NCI-H1048 (cell line): ENCODE measurements at places on chromosomes 5 and 9.
A peak's percentile ranks its signal among the peaks of the same experiment; 100 is the strongest.

DNA sequence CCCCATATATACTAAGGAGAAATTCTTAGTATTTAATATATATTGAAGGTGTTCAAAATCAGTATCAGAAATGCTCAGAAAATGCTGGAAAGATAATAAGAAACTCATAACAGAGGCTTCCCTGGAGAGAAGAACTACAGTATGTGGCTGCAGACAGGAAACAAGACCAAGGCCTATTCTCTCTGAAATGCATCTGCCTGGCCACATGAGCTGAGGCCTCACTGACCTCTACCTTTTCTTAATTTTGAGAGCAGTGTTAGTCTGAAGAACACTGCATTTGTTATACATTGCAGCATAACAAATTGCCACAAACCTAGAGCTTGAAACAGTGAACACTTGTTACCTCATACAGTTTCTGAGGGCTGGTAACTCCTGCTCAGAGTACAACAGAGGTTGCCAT, 133.4 kb upstream of the SPEF2 start:
- no peak for DNase-seq

DNA sequence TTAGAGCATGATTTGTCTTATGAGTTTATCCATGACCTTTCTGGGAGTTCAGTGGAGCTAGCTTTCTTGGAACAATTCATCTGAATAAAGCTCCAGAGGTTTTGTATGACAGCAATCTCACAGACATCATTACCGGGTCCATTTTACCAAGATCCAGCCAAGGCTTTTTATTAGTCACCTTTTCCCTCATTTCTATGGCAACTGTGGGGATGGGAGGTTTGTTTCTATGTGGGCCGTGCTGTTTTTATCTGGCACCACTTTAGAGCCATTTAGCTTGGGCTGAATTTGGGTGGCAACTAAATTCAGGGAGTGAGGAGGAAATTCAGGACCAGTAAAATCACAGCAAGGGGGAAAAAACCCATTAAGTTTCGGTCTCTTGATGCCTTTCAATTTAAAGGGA, 245.7 kb downstream of the NSG2 start:
- DNase-seq: no peak

- DNase-seq: no peak
Observed at GRCh38 chr5:170251462-170251861, 18.7 kb downstream of the C5orf58 start.

DNA sequence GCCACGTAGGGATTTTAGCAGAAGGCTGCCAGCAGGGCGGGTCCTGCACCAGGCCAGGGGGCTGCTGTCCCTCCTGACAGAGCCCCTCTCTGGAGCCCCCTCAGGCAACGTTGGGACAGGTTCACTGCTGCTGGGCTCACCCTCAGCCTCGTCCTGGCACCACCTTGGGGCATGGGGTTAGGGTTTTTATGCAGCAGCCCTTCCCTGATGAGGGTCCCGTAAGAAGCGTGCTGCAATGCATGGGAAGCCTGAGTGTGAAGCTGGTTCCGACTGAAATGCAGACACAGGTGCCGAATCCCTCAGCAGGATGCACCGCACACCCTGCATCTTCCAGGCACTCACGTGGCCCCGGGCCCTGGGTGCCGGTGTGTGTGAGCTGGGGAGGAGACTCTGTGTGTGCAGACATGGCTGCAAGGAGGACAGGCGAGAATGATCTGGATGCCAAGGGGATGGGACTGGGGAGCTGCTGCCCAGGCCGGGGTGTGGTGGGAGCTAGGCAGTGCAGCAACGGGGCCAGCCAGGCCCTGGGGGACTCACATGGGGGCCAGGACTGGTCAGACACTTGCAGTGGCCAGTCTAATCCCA, 27.1 kb downstream of the ZDHHC11B start:
- no peak for DNase-seq

- no peak for DNase-seq
Observed at GRCh38 chr9:114069476-114070187, 8.5 kb downstream of the AMBP start.

- no peak for DNase-seq
Observed at GRCh38 chr9:79403495-79403894, 168.3 kb upstream of the TLE4 start.

GRCh38 chr5:1182633-1183423, 18.6 kb upstream of the SLC6A19 start:
- DNase-seq: no peak

DNA sequence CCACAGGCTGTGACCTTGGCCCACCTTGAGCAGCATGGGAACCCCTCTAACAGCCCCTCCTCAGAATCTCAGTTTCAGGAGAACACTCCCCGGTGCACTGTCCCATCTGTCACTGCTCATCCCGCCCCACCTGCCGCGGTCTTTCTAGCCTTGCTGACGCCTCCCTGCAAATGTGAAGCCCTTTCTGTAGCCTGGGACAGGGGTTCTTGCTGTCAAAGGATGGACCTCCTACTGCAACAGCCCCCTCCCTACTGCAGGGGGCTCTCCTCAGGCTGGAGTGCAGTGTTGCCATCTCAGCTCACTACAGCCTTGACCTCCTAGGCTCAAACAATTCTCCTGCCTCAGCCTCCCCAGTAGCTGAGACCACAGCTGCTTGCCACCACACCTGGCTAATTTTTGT, 20.0 kb downstream of the OR2V1 start:
- DNase-seq: no peak

DNA sequence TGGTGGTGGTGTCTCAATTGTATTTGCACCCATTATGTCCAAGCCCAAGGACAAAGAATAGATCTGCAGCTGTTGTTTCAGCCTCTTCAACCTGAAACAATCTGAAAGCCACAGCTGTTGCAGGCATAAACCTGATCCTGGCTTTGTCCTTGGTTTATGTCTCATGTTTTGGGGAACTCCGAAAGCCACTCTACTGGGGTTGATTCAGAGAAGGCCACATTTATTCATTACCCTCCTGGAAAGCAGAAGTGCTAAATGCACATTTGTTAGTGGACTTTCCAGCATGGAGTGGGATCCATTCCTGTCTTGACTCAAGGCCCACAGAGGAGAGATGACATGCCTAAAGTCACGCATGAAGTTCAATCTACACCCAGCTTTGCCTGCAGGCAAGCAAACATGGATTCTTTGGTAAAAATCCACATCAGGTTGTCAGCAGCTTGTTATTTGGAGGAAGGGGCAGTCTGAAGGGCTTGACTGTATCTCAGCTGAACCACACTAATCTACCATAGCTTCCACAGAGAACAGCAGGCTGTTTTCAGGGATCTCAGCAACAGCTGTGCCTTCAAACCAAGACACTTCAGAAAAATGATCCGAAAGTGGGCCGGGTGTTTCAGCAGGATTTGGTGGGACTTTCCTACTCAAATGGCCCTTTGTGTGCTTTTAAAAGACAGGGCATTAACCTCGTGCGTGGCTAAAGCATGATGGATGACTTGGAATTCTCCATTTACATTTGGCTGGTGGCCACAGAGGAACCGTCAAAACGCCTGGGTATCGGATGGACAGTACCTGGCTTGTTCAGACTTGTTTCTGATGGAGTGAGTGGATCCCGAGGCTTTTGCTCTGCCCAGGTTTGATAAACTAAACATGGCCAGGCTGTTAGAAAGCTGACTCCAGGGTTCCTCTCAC, 36.2 kb upstream of the ADAM19 start:
- DNase-seq: no peak

DNA sequence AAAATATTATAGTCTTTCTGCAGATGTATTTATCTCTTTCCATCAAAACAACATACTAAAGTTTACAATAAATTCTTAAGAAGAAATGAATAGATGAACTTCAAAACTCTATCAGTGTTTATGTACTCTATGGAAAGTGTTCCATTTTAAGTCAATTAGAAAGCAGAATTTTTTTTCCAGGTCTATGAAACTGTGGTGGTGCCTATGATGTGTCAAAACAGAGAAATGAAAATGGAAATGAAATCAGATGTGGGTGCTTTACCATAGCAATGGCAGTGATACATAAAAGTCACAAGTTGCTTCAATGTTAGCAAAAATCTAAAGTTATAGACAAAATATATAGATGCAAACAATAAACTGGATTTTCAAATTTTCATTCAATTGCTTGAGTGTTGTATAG, 97.3 kb downstream of the PTCH1 start:
- no peak for DNase-seq

- DNase-seq: no peak
Observed at GRCh38 chr9:22857316-22857715, 410.7 kb downstream of the DMRTA1 start.

- no peak for DNase-seq
Observed at GRCh38 chr5:154850255-154851062, at the start of gene FAXDC2. Gene FAXDC2, minus strand, starts transcription at chr5:154850603. Its CDS starts 12,425 bp downstream, at chr5:154838178.

GRCh38 chr9:2016408-2017330, 1.5 kb downstream of the SMARCA2 start:
- peak; percentile 32 for DNase-seq

GRCh38 chr9:37730256-37730655, 23.3 kb upstream of the TRMT10B start:
- DNase-seq: no peak

- DNase-seq: no peak
Observed at GRCh38 chr5:65742565-65743231, 20.7 kb downstream of the NLN start.

DNA sequence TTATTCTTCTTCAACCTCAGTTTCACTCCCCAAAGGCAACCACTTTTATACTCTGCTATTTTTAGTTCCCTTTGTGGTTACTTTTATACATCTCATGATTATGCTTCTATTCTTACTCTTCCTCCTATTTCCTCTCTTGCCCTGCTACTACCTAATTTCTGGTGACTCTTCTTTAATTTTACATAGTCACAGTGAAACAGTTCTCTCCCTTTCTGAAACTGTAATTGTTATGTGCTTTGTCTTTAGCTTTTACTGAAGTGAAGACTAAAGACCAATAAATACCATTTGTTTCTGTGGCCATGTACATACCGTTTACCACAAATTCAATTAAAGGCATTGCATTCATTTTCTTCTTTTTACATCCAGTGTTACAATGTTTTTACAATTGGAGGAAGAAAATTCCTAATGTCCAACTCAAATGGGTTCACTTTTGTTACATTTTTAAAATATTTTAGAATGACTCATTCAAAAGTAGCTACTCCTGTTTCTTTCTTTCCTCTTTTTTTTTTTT, 410.6 kb downstream of the PSAT1 start:
- DNase-seq: no peak

DNA sequence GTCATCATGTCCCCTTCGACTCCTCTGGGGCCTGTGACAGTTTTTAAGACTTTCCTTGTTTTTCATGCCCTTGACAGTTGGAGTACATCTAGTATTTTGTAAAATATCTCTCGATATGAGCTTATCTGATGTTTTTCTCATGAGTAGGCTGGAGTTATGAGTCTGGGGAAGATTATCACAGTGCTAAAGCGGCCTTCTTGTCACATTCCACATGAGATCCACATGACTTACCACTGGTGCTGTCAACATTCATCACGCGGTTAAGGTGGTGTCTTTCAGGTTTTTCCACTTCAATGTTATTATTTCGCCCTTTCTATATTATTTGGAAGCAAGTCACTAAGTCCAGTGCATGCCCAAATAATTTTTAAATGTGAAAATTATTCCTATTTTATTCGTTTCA, 17.1 kb upstream of the CAST start:
- DNase-seq: no peak

DNA sequence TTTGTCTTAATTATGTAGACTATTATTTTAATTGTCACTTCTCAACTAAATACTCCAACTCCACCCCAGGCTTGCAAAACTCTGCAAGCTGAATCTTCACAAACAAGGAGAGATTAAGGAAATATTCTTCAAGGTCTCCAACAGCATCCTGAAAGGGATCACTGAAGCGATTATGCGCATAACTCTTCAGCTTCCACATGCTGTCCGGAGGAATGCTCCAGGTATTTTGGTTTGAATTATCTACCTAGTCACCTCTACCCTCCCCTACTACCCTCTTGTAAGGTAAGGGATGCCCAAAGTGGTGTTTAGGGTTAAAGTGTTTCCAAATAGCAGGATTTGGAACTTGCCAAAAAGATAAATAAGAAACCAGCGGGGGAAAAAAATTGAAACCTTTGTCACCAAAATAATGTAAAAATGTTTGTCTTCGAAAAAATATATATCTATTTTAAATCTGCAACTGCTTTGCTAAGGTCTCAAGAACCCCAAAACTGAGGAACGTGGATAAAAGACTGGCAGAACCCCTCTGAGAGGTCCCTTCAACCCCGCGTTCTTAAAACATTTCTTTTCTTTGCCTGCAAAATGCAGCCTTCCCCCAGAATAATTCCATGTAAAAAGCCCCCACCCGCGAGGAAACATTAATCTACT, 11.6 kb downstream of the PTCH1 start:
- DNase-seq: no peak

- DNase-seq: no peak
Observed at GRCh38 chr9:121353241-121354061, 16.6 kb downstream of the STOM start.

GRCh38 chr5:141003791-141004611, 37.7 kb downstream of the PCDHAC2 start:
- no peak for DNase-seq

- DNase-seq: no peak
Observed at GRCh38 chr5:41893074-41893851, 10.9 kb upstream of the RIMOC1 start.

DNA sequence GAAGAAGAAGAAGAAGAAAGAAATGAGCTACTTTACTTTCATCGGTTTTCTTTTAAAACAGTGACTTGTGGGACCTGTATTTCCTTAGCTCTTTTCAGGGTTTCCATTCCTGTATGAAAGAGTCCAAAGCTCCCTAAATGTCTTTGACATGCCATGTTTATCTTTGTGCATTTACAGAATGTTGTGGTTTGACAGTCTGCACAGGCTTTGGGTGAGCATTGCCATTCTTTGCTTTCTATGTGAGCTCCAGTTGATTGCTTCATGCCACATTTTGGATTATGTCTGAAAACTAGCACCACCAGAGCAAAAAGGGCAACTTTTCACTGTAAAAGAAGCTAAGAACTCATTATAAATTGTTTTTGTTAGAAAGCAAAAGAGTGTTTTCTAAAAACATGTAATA, 733.4 kb downstream of the TLE4 start:
- DNase-seq: no peak

- DNase-seq: no peak
Observed at GRCh38 chr5:139501381-139501780, 18.8 kb upstream of the STING1 start.

- no peak for DNase-seq
Observed at GRCh38 chr5:100832252-100833230, 70.5 kb downstream of the ST8SIA4 start.

DNA sequence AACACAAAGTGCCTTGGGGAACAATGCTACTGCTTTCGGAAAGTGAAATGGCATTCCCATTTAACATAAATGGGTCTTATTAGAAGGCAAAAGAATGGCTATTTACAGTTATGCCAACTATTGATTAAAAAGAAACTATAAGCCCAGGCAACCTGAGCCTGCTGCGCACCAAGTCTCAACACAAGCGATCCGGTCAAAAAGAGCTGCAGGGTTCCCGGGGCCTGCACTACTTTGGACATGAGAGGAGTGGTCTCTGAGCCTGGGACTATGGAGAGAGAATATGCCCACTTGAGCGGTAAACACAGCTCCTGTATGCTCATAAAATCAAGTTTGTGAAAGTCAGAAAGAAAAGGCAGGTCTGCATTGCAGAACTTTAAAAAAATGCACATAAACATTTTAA, 660.7 kb downstream of the EFNA5 start:
- DNase-seq: no peak

GRCh38 chr9:90815183-90815943, 13.7 kb downstream of the SYK start:
- DNase-seq: no peak
